ENCODE measurements at places on chromosomes 1 and 21.

GRCh38 chr1:147080671-147081394, 91.4 kb downstream of the PRKAB2 start:
- no peak for DNase-seq

GRCh38 chr1:2925918-2926317, 95.3 kb upstream of the ACTRT2 start:
- DNase-seq: peak; percentile 64

DNA sequence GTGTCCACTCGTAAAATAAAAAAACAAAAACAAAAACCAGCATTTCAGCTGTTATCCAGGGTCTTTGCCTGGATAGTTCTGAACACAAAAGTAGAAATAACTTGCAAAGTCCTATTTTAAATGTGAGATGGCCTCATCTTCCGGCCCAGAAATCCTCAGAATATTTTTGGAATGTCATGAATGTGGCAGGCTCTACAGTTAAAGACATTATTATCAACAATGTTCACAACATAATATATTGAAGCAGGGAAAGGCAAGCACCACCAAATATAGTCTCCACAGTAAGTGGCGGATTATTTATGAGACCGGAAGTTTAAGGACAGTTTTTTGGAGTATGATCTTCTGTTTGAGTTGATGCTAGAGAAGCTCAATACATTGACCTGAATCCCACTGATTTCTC, 1.2 kb upstream of the C1orf198 start:
- no peak for DNase-seq

GRCh38 chr1:243790404-243790803, 59.6 kb downstream of the AKT3 start:
- no peak for DNase-seq

- no peak for DNase-seq
Observed at GRCh38 chr1:41523949-41524675, 39.6 kb upstream of the EDN2 start.

- DNase-seq: peak; percentile 57
Observed at GRCh38 chr1:9198538-9199361, 35.8 kb upstream of the H6PD start.

DNA sequence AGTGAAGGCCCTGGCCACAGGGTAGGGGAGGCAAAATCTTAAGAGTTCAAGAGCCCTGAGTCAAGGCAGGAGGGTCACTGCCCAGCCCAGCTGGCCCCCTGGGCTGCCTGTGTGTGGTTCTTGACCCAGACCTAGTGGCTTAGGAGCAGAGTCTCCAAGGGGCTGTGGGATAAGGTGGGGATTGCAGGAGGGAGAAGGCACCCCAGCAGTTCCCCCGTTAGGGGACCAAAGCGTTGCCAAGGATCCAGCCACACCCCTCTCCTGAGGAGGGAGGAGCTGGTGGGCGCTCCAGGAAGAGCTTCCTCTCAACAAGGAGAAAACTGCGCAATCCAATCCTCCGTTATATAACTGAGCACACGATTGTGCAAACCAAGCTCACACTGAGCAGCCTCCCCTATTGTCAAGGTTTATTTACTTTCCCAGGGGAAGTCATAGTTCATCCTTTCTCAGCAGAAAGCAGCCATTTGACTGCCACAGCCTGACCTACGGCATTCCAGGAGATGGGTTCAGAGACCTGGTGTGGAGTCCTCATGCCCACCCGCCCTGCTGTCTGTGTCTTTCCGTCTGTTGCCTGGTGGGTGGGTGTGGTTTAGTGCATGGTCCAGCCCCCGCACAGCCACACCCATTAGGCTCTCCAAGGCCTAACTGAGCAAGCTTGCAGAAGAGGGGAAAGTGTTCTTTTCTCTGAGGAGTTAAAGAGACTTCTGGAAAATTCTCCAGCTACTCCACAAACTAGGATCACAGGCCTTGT, 3.5 kb downstream of the EPHX1 start:
- DNase-seq: peak; percentile 53

DNA sequence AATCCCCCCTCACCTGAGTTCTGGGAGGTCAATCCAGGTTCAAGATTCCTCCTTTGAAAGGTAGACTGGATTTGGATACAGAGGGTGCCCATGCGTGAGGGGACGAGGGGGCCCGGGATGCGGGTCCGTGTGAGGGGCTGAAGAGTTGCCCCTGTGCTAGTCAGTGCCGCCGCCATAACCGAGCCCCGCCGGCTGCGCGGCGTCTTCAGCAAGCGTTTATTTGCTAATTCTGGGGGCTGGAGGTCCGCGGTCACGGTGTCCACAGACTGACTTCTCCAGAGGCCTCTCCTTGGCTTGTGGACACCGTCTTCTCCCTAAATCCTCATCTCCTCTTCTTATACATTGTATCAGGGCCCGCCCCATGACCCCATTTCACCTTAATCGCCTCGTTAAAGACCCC, 20.9 kb upstream of the SAMD11 start:
- DNase-seq: no peak

- no peak for DNase-seq
Observed at GRCh38 chr1:28832966-28833365, 21.0 kb downstream of the OPRD1 start.

DNA sequence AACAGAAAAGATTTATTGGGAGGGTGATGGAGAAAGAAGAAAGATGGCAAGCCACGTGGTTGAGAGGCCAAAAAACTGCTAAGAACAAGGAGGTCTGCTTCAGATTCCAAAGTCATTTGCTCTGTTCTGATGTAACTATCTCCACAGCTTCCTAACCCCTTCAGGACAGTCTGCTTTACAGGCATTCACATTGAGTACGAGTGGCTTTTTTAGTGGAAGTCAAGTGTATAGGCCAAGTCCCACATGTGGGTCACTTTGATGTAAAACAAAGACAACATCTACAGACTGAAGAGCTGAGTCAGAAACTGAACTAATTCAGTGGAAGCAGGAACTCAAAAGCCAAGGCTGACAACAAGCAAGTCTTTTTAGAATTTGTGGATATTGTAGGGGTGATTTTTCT, 128.7 kb upstream of the F3 start:
- no peak for DNase-seq

GRCh38 chr1:163046071-163046470, 23.1 kb upstream of the RGS4 start:
- DNase-seq: no peak

DNA sequence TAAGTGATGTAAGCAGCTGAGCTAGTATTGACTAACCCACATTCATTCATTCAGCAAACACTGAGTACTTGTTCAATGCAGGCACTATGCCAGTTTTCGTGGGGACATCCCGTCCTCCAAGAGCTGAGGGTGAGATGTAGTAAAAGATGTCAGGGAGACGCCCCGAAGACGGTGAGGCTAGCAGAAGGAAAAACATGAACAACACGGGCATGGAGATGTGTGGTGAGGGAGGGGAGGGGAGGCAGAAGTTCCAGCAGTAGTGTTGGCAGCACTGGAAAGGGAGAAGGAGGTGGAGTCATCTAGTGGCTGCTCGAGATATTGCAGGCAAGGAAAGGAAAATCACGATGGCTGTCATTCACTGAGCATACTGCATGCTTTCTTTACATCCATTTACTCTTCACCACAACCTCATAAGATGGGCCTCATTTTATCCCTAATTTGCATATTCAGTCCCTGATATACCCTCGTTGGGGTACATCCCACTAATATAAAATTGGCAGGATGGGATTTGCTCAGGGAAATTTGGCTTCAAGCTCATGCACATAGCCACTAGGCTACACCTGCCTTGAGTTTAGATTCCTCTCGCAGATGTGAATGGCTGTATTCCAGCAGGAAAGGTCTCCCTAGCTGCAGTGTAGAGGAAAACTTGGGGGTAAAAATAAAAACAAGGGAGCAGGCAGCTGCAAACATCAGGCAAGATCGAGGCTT, 14.5 kb downstream of the PDZK1IP1 start:
- peak; percentile 64 for DNase-seq

DNA sequence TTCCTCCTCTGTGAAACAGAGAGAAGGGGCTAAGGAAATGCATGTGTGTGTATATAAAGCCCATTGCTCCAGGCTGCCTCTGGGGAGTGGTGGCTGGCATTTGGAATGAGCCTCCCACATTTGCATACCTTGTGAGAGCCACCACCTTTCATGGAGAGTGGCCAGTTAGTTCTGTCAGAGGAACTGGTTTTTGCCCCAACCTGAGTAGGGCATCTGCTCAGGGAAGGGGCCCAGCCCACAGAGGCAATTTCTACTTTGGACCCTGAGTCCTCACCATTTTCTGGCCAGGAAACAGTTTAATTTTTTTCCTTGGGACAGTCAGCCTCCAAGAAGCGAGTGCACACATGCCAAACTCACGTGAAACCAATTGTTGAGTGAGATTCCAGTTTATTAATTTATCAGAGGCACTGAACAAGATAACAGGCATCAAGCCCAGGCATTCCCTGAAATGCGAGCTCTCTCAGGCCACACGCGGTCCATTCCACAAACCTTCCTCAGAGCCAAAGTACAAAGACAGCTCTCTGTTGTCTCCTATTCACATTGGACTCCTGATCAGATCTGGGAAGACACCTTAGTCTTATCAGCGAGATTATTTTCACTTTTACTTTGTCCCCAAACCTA, 1.0 kb upstream of the SLC6A9 start:
- no peak for DNase-seq

DNA sequence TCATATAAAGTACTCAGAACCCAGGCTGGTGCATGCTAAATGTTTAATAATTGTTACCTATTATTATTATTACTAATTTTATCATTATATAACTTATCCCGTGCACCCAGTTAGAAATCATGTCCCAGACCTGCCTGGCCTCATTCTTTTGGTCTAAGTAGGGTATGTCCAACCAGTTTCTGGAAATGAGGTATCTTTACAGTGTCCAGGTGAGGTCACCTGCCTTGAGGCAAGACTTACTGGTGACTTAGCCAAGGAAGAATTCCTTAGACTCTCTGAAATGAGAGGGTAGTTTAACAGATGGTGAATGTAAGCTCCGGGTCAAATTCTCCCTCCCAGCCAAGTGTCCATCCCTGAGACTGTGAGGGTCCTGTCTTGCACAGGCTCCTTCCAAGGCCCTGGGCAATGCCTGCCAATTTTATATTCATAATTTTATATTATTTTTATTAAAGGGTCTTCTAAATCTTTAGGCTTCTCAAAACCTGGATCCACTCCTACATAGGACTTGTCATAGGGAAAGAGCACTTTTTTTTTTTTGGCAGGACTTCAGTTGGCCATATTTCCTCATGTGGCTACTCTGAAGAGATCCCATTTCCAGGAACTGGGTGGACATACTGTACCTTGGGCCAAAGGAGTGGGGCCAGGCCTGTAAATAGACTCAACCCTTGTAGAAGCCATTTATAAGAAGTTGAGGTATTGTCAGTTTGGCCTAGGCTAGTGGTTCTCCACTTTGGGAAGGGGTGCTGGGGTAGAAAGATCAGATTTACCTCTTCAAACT, 96.7 kb upstream of the KCNA3 start:
- no peak for DNase-seq

DNA sequence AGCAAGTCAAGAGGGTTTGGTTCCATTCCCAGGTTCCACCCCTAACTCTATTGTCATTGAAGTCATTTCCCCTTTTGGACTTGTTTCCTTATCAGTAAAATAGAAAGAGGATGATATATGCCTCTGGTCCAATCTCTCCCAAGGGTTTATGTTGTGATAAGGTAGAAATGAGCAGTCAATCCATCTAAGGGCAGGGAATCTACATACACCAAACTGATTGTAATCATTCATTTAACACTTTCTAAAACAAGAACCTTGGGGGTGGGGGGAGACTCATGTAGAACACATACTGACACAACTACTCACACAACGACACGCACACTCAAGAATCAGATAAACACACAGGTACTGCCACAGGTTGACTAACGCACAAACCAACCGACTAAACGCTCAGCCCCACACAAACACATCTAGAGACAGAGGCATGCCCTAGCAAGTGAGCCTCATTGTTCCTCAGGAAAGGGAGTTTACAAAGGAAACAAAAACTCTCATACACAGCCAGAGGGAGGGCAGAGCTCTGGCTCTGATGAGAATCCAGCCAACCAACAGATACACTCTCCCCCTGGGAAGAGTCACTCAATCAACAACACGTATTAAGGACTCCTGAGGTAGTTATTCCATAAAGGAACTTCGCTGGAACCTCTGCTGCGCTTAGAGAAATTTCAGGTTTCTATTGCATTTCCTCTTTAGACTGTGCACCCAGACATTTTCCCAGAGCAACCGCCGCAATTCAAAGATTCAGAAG, 1.0 kb downstream of the F11R start:
- DNase-seq: no peak

- DNase-seq: no peak
Observed at GRCh38 chr21:17859661-17860060, 40.5 kb upstream of the C21orf91 start.

DNA sequence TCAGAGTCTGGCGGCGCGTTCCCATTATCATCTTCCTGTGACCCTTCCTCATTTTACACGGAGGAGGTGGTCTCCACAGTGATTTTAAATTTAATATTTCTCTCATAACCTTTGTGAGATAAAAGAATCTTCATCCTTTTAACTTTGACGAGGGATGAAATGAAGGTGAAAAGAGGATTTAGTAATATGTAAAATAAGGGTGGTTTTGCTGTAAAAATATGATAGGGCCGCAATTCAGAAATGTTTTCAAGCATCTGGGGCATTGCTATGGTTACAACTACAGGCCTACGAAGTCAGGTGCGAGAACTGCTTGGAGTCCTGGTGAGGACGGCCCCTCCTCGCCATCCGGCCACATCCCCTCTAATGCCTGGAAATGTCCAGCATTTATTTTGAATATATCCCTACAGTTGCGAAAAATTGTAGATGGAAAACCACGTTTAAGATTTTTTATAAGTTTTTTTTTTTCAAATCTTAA, 422 bp upstream of the RSBN1 start:
- DNase-seq: peak; percentile 44

GRCh38 chr1:92037400-92037799, 7.6 kb downstream of the EPHX4 start:
- DNase-seq: no peak

DNA sequence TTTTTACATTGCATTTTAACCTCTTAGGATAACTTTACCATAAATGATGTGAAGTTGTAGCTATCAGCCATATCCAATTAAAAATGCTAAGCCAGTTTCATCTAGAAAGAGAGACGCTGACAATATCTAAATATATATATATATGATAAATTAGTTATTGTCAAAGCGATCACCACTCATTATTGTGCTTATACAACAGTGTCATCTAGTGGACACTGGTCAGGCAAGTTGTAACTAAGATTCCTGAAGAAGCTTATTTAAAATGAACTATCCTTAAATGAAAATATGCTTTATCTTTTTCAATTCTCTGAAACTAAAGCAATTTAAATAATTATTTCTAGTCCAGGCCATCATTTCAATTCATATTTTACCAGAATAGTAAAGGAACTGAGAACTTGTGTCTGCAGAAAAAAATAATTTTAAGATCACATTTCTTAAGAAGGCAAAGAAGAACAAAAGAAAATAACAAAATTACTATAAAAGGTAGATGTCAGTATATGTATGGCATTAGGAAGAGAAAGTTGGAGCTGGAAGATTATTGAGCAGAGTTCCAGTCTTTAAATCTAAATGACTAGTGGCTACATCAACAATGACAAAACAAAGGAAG, 193.3 kb upstream of the SNX7 start:
- no peak for DNase-seq

DNA sequence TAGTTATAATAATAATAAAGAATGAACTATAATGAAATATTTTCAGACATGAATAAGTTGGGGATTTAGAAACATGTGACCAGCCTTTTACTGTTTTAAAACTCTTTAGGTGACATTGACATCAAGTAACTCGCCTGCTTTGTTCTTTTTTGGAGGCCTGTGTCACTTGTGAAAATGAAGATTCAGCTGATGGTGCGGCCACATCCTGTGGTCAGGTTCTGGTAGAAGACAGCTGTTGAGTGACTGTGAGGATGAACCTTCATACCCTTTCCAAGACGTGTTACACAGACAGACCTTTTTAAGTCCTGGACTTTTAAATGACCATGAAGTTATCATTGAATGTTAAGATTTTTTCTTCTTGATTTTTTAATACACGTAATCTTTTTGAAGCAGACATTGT, 10.3 kb downstream of the UTS2 start:
- no peak for DNase-seq

- DNase-seq: no peak
Observed at GRCh38 chr1:64473367-64473766, 3.4 kb downstream of the CACHD1 start.

Data from right hindlimb (tissue), 1 donor.